Stimulated activated CD4-positive, alpha-beta T cell treated with anti-CD3 and anti-CD28 coated beads, Interleukin-1b, Interleukin-23, amount 100 ng/mL, for 1 hour (primary cell): ENCODE measurements at places on chromosomes 7 and 10.

GRCh38 chr7:51349820-51350545 is 33.4 kb upstream of the COBL start:
- no peak for DNase-seq

GRCh38 chr7:32163141-32163806 is 93.1 kb upstream of the PDE1C start:
- DNase-seq, result no peak

DNA sequence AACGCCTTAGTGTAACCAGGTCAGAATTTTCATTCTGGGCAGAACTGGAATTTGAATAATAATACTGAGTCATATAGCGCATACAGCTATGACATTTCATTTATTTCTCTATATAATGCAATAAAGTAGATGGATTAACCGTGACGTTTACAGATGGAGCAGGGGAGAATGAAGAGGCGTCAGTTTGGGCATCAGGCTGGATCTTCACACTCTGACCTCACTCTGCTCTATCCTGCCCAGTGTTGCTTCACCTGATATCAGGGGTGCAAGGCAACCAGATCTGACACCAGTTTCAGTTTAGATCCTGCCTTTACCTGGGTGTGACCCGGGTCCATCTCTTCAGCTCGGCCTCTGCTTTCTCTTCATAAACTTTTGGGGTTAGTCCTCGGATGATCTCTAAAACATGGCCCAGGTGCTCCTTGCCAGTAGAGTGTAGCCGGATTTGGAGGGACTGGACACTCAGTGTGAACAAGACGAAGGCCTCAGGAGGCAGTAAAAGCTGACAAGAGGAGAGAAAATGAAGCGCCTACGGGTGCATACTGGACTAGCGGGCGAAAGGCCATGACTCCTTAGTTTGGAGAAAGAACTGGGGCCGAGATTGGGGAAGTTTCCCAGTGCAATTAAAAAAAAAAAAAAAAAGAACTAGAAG is 1.4 kb upstream of the ZYX start:
- DNase-seq, result no peak

DNA sequence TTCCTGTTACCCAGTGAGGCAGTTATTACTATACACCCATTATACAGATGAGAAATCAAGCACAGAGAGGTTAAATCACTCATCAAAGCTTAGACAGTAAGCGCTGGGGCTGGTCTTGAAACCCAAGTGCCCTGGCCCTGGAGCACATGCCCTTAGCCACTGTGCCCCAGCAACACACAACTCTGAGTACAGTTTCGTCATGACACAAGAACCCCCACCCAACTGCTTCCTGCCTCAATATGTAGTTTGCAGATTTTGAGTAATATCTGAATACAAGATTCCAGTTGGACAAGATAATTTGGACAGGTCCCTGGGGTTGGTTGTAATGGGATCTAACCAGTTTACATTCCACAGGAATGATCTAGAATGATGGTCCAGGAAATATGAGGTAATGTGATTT is 62.8 kb downstream of the SH3PXD2A start:
- no peak for DNase-seq

DNA sequence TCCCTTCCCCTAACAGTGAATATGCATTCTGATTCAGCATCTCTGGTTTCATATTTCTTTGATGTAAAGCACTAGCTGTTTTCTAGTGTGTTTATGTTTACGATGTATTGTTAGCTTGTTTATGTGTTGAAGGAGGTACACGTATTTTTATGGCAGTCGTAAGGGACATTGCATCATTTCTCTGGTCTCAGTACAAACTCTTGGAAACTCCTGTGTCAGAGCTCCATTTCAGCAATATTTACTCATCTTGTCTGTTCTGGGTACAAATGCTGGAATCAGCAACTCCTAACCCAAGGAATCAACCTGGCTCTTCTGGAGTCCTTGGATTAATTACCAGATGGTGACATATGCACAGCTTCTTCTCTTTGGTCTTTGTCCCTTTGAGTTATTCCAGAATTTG is 270.0 kb upstream of the PLXDC2 start:
- DNase-seq, result no peak

DNA sequence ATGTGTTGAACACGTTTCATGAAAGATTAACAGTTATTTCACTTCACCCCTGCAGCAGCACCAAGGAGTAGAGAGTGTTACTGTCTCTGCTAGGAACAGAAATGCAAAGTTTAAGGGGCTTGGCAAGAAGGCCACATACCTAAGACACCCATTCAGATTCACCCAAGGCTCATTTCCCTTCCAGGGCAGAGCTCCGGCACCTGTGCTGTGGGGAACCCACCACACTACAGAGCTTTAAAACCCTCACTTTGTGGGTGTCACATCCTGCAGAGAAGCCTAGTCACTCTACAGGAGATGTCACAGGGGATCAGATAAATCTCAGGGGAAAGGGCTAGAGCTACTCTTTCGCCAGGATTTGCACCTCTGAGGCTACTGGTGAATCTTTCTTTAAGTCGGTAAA is 176.1 kb upstream of the KLF6 start:
- no peak for DNase-seq

DNA sequence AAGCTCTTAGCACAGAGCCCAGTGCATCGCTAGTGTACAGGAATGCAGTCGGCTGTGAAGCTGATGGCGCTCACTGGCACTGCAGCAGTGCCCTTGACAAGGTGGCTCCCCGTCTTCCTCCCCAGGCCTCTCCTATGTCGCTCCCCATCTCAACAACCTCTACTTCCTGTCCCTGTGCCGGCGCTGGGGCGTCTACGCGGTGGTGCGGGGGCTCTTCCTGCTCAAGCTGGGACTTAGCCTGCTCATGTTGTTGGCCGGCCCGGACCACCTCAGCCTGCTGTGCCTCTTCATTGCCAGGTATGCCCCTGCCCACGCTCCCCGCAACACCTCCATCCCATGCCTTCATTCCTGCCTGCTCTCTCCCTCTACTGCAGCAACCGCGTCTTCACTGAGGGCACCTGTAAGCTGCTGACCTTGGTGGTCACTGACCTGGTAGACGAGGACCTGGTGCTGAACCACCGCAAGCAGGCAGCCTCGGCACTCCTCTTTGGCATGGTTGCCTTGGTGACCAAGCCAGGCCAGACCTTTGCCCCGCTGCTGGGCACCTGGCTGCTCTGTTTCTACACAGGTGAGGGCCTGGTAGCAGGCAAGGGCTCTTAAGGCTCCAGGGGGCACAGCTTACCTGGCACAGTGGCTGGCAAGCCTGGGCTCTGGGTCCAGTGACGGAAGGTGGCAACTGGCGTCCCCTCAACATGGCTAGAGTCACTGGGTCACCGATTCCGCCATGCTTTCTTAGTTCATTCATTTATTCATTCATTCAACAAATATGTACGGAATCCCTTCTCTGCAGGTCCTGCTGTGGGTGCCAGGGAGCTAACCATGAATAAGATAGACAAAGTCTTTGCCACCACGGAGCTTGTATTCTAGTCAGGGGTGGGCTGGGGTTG is 22.3 kb upstream of the C10orf95 start:
- no peak for DNase-seq

GRCh38 chr7:142809671-142810070 is 38.9 kb downstream of the PRSS2 start:
- no peak for DNase-seq

DNA sequence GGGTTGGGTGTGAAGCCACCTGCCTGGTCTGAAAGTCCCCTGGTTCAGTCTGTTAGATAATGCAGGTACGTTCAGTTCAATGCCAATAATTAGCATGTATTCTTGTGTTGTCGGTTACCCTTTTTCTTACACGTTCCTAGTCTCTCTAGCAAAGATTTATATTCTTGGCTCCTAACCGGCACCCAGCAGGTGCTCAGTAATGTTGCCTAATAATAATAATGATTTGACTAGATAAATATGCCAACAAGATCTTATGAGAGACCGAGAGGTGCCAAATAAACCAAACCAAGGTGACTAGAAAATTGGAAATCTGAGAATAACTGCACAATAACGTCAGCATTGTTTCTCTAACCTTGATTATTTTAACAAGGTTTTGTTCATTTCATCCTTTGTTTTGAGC is 1.1 kb upstream of the SMIM30 start:
- no peak for DNase-seq

- DNase-seq, result no peak
Measured at GRCh38 chr7:40986351-40986873, 716.5 kb downstream of the INHBA start.

DNA sequence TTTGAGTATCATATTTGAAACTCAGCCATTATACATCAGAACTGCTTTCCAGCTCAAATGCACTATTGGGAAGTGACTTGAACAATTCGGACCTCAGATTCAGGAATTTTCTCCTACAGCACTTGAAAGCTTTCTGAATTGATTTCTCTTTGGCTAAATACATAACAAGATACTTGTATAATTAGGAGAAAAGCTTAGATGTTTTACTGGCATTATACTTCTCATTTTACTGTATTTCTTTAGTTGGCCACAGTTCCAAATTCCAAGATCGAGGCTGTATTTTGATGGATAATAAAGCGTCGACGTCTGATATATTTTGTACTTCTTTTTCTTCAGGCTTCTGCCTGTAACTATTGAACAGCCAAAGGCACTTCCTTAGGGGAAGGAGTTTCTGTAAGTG is 26.7 kb upstream of the LYZL2 start:
- no peak for DNase-seq
